A549 treated with GW870086 at 1 μM for 4 hours (cell line): ENCODE measurements at places on chromosomes 12 and 14. TPM values are rescaled to one million over a fixed set of nuclear protein-coding genes. Genes with fewer than 3 reads are reported as not detected.

Gene C12orf60
- total RNA-seq = 1.5 to 2.4 TPM (median 1.8 TPM) in 5 replicates

Gene DYNC1H1
- 207 to 246 TPM (median 219 TPM) in 5 replicates for total RNA-seq

Gene BDKRB1
- total RNA-seq = 0.38 to 0.79 TPM (median 0.48 TPM) in 5 replicates

Gene GPR33
- total RNA-seq = not detected in 5 replicates

Gene ZNF385A
- total RNA-seq = 16.3 to 23.1 TPM (median 22.3 TPM) in 5 replicates

Gene STON2
- total RNA-seq = 0.81 to 1.2 TPM (median 1.1 TPM) in 5 replicates

Gene HSPA2
- total RNA-seq = 34.1 to 40.2 TPM (median 36.5 TPM) in 5 replicates

Gene B4GALNT3
- 0.54 to 1.1 TPM (median 0.59 TPM) in 5 replicates for total RNA-seq

Gene CD27
- not detected in 5 replicates for total RNA-seq

Gene SLC25A21
- 0.55 to 1.0 TPM (median 0.73 TPM) in 5 replicates for total RNA-seq

Gene ISCA2
- 38.3 to 44.1 TPM (median 43.3 TPM) in 5 replicates for total RNA-seq

Gene TNFAIP2
- 317 to 361 TPM (median 346 TPM) in 5 replicates for total RNA-seq

Gene EID3
- total RNA-seq = 5.4 to 7.3 TPM (median 7.1 TPM) in 5 replicates
